ENCODE measurements at places on chromosomes 11 and 22.

DNA sequence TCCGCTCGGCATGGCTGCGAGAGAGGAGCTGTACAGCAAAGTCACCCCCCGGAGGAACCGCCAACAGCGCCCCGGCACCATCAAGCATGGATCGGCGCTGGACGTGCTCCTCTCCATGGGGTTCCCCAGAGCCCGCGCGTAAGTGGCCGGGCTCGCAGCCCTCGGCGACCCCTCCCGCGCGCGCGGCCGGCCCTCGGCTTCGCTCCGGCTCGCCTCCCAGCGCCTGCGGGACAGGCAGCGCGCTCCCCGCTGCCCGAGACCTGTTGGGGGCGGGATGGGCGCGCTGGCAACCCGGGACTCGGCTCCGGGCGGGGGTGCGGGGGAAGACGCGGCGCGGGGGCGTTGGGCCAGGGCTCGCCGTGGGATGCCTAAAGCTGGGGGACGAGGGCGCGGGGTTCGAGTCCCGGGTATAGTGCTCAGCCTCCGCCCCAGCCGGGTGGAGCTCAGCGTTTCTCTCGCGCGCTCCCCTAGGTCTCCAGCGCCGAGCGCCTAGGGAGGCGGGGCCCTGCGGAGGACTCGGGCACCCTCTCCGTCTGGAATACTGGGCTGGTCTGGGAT, 630 bp downstream of the UBASH3B start:
- peak; percentile 34 for DNase-seq

DNA sequence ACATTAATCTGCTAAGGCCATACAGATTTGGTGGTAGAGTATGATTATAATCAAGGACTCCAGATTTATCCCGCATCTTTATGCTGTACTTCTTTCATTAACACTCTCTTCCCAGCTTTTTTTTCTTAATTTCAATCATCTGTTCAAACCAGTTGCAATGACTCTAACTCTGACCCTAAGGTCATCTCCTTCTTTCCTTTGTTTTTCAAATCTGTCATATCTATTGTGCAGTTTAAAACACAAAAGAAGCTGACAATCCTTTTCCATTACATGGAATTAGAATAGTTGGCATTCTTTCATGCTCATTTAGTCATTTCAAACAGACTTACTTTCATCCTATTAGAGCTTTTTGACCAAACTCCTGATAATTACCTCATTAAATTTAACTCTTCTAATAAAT, 53.6 kb upstream of the GRM5 start:
- no peak for DNase-seq

DNA sequence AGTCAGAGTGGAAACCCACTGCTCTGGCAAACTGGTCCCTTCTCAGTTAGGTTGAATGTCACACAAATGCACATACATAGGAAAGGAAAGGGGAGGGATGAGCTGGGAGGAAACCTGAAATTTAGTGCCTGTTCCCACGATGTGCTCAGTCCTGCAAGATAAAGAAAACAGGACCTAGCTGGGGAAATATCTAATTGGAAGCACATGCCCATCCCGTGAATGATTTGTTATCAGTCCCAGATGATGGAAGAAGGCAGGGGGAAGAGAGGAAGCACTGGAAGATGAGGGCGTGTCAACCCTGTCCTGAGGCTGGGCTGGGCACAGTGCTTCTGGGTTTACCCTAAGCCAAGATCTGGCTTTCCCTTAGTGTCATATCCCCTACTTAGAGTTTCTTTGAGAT, 173.9 kb downstream of the NAV2 start:
- DNase-seq: no peak

DNA sequence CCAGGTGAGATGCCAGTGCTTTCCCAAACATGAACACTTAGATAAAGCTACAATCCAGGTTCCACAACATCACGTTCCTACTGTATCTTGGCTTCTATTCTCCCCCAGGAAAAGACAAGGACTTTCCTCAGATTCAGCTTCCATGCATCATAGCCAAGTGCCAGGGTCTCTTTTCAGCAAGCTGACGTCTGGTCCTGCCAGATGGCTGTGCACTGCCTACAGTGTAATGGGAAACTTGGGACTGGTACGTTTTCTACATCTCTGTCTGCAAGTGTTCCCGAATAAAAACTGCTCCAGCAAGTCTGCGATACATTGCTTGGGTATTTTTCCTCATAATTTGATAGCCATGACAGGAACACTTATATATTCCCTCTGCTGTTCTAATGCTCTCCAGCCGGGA, 412.5 kb downstream of the FAM181B start:
- DNase-seq: no peak

- DNase-seq: no peak
Measured at GRCh38 chr11:124446916-124447315, 1.4 kb upstream of the OR8B8 start.

DNA sequence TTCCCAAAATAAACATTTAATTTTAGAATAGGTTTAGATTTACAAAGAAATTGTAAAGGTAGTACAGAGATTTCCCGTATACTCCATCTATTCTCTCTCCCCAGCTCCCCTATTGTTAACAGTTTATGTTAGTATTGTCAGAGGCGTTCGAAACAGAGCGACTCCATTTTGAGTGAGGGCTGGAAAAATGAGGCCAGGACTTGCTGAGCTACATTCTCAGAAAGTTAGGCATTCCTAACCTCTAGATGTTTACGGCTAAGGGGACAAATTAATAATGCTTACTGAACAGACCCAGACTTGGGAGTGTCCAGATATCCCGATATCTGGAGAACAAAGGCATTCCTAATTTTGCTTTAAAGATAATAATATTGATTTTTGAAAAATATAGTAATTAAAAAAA, 12.4 kb upstream of the NUP160 start:
- DNase-seq: no peak

- DNase-seq: no peak
Measured at GRCh38 chr11:81840380-81840779, 893.3 kb downstream of the FAM181B start.

DNA sequence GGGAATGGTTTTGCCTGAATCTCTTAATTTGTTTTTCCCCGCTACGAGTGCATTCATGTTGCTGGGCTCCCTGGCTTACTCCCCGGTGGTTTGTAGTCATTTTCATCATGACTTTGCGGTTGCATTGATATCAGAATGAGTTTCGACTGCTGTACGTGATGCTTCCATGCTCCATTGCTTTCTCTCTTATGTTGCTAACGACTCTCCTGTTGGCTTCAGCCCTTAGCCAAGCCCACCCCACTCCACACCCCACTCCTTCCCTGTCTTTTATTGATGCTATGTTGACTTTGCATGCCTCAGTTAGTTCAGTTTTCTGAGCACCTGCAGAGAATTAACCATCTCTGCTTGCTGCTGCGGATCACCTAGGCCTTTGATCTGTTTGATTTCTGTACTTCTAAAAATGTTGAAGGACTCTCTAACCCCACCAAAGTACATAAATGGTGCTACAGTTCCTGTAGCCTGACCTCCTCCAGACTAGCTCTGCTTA, 65.3 kb downstream of the ARFGAP2 start:
- DNase-seq: no peak

GRCh38 chr11:120801801-120802689, 221.9 kb upstream of the TBCEL start:
- peak; percentile 7 for DNase-seq

- DNase-seq: no peak
Measured at GRCh38 chr11:75406338-75406777, 7.0 kb downstream of the RPS3 start.

GRCh38 chr22:42156121-42156520, 25.5 kb upstream of the CYP2D6 start:
- no peak for DNase-seq

DNA sequence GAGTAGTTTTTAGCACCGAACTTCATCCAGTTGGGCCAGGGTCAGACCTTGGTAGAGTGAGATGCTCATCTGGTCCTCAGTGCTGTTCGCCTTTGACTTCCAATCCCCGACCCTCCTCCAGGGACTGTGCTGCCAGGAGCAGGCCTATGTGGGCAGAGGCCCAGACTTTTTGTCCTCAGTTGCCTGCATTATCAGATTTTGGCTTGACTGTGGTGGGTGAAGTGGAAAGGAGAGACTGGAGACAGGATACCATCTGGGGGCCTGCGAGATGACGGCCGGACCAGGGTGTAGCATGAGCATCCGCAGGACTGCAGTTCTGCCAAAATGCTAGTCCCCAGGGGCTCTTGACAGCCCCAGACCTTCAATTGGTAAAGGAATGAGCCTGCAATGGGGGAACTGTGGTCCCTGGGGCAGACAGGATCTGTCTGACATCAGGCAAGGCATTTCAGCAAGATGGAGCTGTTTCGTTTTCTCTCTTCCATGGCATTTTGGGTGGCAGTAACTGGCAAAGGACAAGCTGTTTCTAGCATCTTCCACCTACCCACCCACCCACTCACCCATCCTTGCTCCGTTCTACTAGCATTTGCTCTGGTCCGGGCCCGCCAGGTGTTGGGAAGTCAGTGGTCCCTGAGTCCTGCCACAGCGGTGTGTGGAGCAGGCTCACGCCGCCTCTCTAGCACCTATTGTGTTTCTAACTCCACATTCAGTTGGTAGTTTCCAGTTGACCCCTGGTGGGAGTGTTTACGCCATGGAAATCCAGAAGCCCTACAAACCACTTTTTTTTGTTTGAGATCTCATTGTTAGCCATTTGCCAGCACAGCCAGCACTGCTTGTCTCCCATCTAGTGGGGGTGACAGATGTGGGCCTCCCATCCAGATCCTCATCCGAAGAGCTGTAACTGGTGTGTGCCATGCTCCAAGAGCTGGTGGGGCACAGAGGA, 53.5 kb downstream of the OTOG start:
- DNase-seq: no peak

DNA sequence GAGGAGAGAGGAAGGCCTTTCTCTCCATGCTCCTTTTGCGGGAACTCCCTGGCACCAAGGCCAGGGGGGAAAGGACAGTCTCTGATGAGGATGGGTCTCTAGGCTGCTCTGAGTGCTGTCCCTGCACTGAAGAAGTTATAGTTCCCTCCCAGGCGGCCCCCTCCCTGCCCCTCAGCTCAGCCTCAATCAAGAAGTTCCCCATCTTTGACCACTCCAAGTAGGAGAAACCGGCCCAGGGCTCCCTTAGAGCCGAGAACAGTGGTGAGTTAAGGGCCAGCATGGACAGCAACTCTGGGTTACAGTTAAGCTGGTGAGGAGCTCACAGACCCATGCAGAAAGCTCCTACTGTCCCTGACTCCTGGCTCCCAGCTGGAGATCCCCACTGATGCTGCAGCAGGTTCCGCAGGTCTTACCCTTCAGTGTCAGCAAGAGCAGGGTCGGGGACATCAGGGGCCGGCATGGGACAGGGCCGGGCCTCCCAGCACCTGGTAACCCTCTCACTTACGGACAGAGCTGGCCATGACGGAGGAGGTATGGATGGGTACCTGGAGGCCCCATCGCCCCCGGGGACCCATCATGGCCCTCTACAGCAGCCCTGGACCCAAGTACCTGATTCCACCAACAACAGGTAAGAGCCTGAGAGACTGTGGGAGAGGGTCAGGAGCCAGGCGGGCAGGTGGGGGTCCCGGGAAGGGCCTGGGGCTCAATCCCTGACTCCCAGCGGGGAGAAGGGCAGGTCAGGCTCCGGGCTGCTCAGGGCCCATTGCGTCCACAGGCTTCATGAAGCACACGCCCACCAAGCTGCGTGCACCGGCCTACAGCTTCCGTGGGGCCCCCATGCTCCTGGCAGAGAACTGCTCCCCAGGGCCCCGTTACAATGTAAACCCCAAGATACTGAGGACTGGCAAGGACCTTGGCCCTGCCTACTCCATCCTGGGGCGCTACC, 4.2 kb downstream of the SCGB1C1 start:
- DNase-seq: no peak

- no peak for DNase-seq
Measured at GRCh38 chr11:723120-723883, 17.3 kb downstream of the EPS8L2 start.

- DNase-seq: no peak
Measured at GRCh38 chr22:36743591-36744412, 32.1 kb downstream of the IFT27 start.

- no peak for DNase-seq
Measured at GRCh38 chr22:26287382-26288225, 118.3 kb downstream of the SEZ6L start.

DNA sequence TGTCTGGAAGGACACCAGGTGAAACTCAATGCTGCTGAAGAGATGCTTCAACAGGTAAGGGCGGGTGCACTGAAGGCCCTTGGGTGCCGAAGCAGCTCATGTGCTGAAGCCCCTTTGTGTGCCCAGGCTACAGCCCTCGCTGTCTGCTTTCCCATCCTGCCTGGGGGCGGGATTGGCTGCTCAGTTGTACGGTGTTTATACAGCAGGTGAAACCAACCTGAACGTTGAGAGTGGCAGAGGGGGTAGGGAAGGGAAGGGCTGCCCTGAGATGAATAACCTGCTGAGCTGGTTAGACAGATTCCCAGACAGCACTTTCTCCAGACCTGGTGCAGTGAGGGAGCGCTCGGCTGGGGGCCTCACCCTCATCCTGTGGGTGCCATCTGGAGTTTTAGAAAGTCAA, 75.7 kb downstream of the CYB5R2 start:
- DNase-seq: no peak

DNA sequence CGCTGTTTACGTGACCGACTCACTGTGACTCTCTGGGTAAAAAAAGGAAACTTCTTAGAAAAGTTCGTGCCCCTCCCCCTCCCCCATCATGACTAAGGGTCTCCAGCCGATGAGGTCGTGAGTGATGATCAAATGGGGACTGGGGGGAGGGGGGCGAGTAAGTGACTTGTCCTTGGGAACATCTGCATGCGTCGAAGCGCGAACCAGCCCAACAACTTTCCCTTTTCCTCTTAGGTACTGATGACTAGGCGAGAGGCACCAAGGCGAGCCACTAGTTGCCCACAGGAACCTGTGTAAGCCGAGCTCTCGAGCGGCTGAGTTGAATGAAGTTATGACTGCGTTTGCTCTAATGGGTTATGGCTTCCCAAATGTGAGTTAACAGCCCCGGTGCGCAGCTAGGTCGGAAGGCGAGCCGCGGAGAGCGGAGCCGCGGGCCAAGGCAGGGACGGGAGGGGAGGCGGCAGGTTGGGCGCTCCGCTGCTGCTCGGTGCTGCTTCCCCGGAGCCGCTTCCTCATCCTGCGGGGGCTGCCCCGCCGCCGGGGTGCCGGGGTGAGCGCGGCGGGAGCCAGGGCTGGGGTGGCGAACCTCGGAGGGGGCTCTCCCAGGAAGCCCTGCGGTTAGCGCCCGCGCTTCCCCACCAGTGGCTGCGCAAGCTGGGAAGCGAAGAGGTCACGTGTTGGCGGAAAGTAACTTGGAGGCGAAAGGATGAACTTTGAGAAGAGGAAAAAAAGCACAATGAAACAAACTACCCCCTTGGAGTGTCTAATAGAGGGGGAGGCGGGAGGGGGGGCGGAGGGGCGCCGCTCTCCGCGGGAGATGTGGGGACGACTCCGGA, 22.1 kb upstream of the BDNF start:
- DNase-seq: no peak

GRCh38 chr11:112826788-112827187, 134.4 kb upstream of the NCAM1 start:
- no peak for DNase-seq

- DNase-seq: no peak
Measured at GRCh38 chr11:81602508-81602907, 1131.2 kb downstream of the FAM181B start.

- no peak for DNase-seq
Measured at GRCh38 chr11:130625578-130626306, 177.3 kb downstream of the ADAMTS15 start.

GRCh38 chr11:1761857-1762536, 1.7 kb downstream of the CTSD start:
- DNase-seq: no peak
